NCI-H1048 (cell line): ENCODE measurements at places on chromosomes 1 and 21.
A peak's percentile ranks its signal among the peaks of the same experiment; 100 is the strongest.

DNA sequence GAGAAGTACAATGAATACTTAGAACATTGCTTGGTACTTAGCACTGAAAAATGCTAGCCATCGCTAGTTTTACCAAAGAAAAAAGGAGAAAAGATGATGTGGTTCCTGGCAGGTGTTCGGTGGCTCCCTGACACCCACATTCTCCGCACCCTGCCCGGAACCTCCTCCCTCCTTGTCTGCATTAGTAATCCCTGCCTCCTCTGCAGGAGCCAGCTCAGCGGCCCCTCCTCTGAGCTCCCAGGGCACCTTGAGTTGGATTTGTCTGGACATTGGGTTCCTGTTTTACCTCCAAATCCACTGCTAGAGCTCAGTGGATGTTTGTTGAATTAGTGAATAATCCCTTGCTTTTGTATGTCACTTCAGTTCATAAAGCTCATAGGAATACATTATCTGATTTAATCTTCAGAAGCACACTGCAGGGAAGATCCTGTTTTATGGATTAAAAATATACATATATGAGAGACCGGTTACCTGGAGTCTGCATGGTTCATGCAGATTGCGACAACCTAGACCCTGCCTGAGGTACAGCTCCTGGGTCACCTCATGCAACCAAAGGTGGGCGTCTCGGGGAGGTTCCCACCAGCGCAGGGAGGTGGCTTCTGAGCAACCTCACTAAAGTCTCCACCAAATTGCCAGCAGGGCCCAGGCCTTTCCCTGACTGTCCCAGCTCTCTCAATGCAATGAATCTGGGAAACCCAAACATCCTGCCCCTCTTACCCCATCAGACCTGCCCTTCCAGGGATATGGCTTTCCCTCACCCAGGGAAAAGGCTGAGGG, 24.2 kb downstream of the PCAT6 start:
- no peak for DNase-seq

- DNase-seq, result no peak
These were observed 89.1 kb downstream of the RWDD3 start for GRCh38 chr1:95323123-95323522.

DNA sequence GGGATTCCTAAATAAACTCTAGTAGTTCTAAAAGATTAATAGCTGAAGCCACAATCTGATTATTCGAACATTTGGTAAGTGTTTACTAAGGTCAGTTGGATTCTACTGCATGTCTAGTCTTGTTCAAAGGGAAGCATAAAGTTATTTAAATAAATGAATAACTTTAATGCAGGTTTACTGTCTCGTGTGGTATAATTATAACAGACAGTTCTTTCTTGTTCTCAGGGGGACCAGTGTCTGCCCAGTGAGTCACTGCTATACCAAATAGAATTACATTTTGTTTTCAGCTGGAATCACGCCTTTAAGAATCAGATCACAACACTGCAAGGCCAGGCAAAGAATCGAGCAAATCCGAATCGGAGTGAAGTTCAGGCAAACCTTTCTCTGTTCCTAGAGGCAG, 45.1 kb downstream of the SMG7 start:
- DNase-seq, result no peak

DNA sequence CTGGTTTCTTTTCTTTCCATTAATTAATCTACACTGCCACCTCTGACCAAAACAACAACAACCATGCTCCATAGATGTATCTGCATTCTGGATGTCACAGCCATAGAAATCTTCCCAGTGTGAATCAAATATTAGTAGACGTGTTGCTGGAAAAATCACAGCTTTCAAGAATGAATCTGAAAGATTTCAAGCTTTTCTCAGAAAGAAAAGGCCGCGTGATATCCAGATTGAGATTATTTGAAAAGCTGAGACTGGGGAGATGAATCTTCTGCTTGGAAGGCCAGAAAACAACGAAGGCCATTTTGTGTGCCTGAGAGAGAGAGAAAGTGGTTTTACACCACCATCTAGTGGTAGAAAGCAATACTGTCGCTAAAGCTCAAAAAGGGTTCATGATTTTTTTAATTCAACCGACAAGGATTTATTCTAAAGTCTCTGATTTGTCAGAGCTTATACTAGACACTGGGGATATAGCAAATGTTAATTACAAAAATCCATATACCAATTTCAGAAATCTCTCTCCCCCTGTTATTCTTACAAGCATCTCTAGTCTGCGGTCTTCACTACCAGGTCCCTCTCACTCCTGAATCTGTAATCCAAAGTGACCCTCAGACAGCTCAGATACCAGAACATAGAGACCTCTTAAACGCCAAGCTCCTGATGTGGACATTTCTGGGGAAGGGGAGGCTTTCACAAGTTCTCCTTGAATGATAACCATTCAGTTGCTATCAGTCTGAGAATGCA, 87.5 kb upstream of the SGIP1 start:
- DNase-seq, result peak; percentile 25

DNA sequence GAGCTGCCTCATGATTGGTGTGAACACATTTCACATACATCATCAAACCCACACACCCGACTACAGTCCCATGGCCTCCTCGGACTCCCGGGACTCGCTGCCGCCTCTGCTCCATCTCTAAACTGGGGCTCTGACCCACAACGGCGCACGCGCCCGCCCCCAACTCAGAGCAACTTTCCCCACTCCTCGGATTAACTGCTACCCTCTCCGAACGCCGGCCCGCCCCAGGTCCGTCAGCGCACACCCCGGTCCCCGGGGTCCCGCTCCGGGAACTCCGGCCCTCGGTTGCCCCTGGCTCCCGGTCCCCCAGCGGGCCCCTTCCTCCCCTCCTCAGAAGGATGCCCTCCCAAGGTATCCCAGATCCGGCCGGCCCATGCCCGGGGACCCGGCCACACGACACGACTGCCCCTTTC, 740 bp downstream of the DSTYK start:
- no peak for DNase-seq

DNA sequence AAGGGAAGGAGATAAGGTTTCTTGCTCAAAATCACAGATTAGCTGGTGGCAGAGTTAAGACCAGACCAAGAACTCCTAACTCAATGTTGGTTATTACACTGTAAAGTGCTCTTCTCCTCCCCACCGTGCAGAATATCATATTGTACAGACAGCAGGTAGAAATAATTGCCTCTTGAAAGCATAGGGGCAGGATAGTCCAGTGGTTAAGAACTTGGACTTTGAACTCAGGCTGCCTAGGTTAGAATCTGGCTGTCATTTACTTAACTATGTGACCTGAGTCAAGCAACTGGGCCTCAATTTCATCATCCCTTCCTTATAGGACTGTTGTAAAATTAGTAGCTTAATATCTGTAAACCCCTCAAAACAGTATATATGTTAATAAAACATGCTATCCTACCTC, 114.9 kb upstream of the HIVEP3 start:
- no peak for DNase-seq

GRCh38 chr1:89901957-89902669, 81.3 kb downstream of the LRRC8D start:
- no peak for DNase-seq

DNA sequence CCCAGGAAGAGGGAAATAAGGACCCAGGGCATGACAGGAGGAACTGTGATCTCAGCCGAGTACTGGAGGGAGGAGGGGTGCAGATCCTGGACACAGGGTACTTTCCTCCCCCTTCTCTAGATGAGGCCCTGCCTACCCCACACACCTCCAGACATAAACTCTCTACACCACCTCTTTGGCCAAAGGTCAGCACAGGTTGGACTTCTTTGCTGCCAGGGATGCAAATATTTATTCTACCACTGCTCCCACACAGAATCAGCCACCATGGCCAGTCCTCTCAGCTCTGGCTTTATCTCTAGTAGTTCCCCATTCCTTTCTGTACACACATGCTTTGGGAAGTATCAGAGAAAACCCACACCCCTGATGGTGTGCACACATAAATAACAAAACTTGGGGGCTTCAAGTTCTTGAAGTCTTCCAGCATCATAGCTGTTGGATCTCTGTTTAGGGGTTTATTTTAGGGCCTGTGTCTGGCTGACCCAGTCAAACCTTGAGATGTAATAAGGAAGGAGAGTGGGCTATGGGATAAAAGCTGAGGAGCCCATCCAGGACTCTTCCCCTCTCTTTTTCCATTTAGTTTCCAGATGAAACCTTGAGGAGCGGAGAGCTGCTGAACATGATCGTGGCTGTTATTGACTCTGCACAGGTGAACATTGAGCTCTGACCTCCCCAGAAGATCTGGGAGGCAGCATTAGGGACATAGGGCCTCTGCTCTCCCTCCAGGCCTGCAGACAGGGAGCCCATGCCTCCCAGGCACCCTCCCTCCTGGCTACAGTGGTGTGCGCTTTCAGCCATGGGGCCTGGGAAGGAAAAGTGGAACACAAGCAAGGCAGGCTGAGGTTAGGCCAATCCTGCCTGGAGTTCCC, 6.7 kb upstream of the SLC27A3 start:
- DNase-seq, result no peak

- no peak for DNase-seq
These were observed 147.2 kb upstream of the ADAMTS5 start for GRCh38 chr21:27114111-27114510.
